ENCODE measurements at places on chromosomes 1 and 21.

DNA sequence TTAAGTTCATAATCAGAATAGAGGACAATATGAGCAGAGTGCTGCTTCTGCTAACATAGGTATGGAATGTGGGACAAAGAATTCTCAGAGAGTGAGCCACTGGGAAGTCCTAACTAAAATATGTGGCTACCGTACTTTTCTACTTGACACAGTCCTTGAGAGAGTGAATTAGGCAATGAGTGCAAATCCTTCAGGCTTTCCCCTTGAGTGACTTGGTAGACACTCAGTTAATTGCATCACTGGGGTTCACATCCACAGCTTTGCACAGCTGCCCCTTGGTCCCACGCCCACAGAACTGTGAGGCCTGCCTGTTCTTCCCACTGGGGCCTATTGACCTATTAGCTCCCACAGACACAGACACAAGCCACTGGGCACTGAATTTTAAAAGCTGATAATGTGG, 40.5 kb upstream of the PAXBP1 start:
- no peak for DNase-seq

DNA sequence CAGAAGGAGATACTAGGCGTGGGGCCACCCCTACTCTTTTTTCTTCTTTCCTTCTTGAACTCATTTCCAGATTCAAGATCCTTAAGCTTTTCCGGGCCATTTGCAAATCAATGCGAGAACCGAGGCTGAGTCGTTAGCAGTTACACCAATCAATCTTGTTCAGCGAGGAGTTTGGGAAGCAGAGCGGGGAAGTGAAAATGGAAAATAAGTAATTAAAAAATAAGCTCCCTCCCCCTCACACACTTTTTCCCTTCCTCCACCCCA, 1.7 kb upstream of the NEGR1 start:
- no peak for DNase-seq

DNA sequence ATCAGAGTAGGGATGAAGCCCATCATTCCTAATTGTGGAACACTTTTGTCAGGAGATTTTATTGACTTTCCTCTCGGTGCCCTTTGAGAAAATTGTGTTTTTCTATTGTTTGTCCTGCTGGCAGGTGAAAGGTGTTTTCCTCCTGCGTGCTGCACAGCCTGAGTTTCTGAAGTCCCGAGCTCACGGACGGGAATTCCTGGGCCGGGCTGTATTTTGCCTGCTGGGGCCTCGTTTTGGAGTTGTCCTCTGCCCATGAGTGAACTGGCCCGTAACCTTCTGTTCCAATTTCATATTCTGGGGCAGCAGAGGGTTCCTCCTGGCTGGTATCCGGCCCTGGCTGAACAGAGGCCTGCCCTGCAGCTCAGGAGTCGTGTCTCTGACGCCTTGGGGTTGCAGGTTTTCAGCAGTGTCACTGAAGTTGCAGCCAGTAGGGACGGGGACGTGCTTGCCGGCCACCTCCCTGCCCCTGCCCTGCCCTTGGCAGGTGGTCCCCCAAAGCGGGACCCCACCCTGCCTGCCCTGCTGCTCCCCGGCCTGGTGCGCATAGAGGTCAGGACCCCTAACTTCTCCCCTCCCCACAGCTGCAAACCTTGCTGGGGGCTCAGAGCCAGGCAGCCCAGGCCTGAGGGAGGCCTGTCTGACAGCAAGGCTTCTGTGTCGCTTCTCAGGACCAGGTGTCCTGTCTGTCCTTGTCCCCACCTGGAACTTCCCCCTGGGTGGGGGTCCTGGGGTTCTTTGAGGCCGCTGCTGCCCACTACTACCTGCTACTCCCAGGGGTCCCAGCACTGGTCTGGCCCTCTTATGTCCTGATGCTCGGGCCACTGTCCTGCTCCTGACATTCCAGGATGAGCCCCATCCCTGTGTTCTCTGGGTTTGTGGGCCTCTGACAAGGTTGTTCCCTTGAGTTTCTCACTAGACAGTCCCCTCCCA, 49.0 kb downstream of the SLX9 start:
- peak; percentile 2 for DNase-seq

DNA sequence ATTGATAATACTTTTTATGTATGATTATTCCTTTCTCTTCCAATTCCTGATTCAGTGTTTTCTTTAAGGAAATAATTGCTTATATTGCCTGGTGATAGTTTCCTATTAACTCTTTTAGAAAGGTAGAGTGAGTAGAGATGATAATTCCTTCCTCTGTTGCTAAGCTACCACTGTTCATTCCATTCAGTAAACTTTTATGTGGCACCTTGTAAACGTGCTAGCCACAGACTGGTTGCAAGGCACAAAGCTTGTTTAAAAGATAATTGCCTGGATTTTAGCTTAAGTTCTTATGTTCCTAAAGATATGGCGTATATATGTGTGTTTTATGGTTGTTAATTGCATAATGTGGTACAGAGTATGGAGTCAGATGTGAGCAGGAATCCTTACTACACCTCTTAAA, 3.2 kb downstream of the ZFYVE9 start:
- DNase-seq = no peak

DNA sequence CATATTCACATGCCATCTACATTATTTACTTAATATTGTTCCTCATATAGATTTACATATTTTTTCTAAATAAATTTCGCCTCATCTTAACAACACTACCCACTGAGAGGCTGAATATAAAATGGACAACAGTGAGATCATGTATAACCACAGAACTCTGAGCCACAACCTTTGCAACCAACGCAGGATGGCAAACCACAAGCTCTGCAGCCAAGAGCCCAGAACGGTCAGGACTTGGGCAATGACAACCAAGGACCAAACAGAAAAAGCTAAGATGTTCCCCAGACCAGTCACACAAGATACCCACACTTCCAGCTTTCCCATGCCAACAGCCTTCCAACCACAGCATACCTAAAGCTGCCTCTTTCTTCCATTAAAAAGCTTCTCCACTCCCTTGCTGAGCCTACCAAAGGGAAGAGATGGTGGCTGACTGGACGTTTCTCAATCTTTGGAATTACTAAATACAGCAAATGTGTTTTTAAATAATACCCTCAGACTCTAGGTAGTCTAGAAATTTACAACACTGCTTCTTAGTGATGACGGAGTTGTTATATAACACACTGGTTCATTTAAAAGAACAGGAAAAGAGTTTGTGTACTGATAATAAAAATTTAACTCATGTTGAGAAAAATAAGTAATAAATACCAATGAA, 117.9 kb downstream of the AKT3 start:
- DNase-seq = no peak

- no peak for DNase-seq
These were observed 838.2 kb upstream of the B3GALT2 start for GRCh38 chr1:194024659-194025058.

DNA sequence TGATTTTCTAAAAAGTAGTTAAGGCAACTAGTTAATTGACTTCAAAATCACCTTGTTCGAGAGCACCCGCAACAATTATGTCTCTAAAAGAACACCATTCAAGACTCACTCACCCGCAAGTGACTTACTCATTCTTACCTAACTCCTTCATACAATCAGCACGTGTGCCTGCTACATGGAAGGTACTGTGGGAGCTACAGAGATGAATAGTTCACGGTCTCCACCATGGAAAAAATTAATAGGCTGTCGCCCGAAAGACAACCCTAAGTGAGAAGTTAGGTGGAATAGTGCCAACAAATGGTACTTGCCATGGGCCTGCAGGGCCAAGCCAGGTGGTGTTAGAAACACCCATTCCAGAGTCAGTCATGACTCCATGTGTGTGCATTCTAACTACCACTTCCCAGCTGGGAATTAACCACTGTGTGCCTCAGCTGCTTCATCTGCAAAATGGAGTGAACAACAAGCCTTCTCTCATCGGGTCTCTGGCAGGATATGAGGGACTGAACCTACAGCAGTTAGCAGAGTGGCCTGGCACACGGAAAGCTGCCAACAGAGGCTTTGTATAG, 7.1 kb downstream of the SSBP3 start:
- peak; percentile 59 for DNase-seq

- DNase-seq = no peak
These were observed 19.5 kb downstream of the OLFM3 start for GRCh38 chr1:101977266-101977665.

GRCh38 chr1:34984793-34985608, at the start of gene TMEM35B:
TSS of gene TMEM35B (minus strand) at chr1:34985347. CDS start at chr1:34985305, 42 bp downstream.
- peak; percentile 88 for DNase-seq

GRCh38 chr1:174008269-174008668, 13.9 kb downstream of the RC3H1 start:
- no peak for DNase-seq

GRCh38 chr1:101112051-101112780, 86.6 kb upstream of the DPH5 start:
- DNase-seq = peak; percentile 73

- no peak for DNase-seq
These were observed 36.4 kb downstream of the SLC35F3 start for GRCh38 chr1:233940908-233941307.

Measured in activated CD4-positive, alpha-beta T cell treated with anti-CD3 and anti-CD28 coated beads for 36 hours (primary cell).